ENCODE measurements at places on chromosomes 5 and 9. TPM values are rescaled to one million over a fixed set of nuclear protein-coding genes. Genes with fewer than 3 reads are reported as not detected.

PCDHA5 gene
- not detected for total RNA-seq

TOR4A gene
- 8.8 TPM for total RNA-seq

ADCY2 gene
- not detected for total RNA-seq

C5 gene
- total RNA-seq: 1.8 TPM

FOXD4L6 gene
- not detected for total RNA-seq

FBP2 gene
- total RNA-seq: not detected

PPP3R2 gene
- not detected for total RNA-seq

AK8 gene
- not detected for total RNA-seq

PPP1R26 gene
- 0.10 TPM for total RNA-seq

OR1L1 gene
- total RNA-seq: not detected

PROP1 gene
- total RNA-seq: not detected

SLC6A3 gene
- total RNA-seq: not detected

RGS7BP gene
- not detected for total RNA-seq

ROPN1L gene
- total RNA-seq: 4.6 TPM

RXRA gene
- 6.4 TPM for total RNA-seq

MYO10 gene
- total RNA-seq: not detected

ZBTB34 gene
- 7.7 TPM for total RNA-seq

CEL gene
- 2.6 TPM for total RNA-seq

PELO gene
- 9.6 TPM for total RNA-seq

PTGER4 gene
- total RNA-seq: 46.9 TPM

ENHO gene
- total RNA-seq: not detected

WDR5 gene
- 33.5 TPM for total RNA-seq

TPPP gene
- total RNA-seq: 0.05 TPM

FOXD4L4 gene
- 0.19 TPM for total RNA-seq

SLC6A18 gene
- not detected for total RNA-seq

DMGDH gene
- 0.07 TPM for total RNA-seq

MYMK gene
- total RNA-seq: not detected

SLC4A9 gene
- 0.72 TPM for total RNA-seq

C1QTNF2 gene
- total RNA-seq: not detected

ABLIM3 gene
- not detected for total RNA-seq

MLANA gene
- total RNA-seq: not detected

ATG10 gene
- 9.5 TPM for total RNA-seq

Measured in activated naive CD4-positive, alpha-beta T cell treated with anti-CD3 and anti-CD28 coated beads, Interleukin-2, amount 10 ng/mL, durations not matched to agents 5 hours and 36 hours (primary cell).